ENCODE measurements at places on chromosomes 4 and X. TPM values are rescaled to one million over a fixed set of nuclear protein-coding genes. Genes with fewer than 3 reads are reported as not detected.

GRCh38 chr4:168667376-168667775 is 170.5 kb downstream of the PALLD start:
- DNase-seq, result no peak
- no peak overlapping the region for H3K27ac ChIP-seq
- H3K4me3 ChIP-seq, result no peak overlapping the region
- H3K4me1 ChIP-seq, result peaks cover 4% of the 10 kb centered on the region

- H3K4me3 ChIP-seq, result no peak overlapping the region
- H3K27me3 ChIP-seq, result no peaks in the 10 kb centered on the region
- H3K36me3 ChIP-seq, result no peaks in the 10 kb centered on the region
Observed at GRCh38 chrX:118239178-118239870, 106.6 kb upstream of the WDR44 start.

DNA sequence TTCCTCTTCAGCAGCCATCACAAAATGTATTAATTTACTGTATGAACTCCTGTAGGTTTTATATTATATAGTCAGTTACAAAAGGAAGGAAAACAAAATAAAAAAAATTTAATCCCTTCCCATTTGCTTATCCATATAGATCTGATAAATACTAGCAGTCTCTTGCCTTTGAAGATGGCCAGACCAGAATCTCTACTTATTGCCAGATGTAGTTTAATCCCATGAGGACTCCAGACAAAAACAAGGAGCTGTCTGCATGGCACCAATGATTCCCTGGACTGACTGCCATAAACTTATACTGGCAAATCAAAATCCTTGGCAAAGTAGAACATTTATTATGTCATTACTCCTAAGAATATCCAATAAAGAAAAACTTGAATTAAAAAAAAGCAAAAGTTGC is 223.3 kb upstream of the MAB21L2 start:
- no peaks in the 10 kb centered on the region for H3K36me3 ChIP-seq
- H3K27me3 ChIP-seq, result no peaks in the 10 kb centered on the region
- no peak for DNase-seq
- no peak overlapping the region for H3K27ac ChIP-seq

DNA sequence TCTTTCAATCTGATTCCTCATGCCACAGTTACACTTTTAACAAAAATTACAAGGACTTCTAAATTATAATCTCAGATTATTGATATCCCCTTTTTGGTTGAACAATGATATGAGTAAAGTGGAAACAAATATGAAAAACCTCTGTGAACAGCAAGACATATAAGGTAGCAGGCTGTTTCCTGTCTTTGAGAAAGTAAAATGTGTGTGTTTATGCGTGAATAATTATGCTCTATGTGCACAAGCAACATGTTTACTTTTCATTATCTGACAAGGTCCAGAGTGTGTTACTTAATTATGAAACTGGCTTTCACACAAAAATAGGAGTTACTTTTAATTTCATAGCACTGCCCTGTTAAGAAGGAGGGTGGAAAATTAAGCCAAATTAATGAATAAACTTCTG is 43.1 kb downstream of the DDIT4L start:
- no peak overlapping the region for H3K27ac ChIP-seq
- no peaks in the 10 kb centered on the region for H3K27me3 ChIP-seq
- DNase-seq, result no peak
- no peaks in the 10 kb centered on the region for H3K36me3 ChIP-seq
- no peaks in the 10 kb centered on the region for H3K4me1 ChIP-seq

DNA sequence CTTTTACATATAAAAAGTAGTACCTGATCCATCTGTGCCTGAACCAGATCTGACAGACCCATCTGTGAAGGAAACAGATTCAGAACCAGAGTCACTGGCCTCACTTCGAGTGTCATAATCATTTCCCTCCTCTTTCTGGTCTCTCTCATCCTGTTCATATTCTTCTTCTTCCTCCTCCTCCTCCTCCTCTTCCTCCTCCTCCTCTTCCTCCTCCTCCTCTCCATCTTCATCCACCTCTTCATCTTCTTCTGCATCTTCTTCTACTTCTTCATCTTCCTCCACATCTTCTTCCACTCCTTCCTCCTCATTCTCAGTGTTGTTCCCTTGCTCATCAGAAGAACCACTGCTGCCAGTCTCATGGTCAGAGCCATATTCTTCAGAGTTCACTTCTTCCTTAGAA is 12.9 kb downstream of the YTHDC1 start:
- peaks cover 38% of the 10 kb centered on the region for H3K36me3 ChIP-seq
- no peak overlapping the region for H3K4me3 ChIP-seq
- no peak overlapping the region for H3K27ac ChIP-seq

DNA sequence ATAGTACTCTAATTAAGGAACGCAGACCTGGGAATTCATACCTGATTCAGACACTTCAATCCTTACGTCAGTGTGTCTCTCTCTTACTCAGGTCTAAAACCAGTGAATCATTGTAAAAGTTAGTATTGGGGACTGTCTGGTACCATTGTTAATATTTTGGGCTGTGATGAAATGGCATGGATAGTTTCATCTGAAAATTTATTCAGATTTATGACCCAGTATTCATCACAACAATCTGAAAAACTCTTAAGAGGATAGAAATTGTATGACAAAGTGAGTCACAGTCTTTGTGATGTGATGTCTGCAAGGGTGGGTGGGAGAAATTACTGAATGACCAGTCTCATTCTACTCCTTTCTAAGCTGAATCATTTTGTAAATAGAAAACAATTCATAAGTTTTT is 10.3 kb downstream of the FGF2 start:
- no peaks in the 10 kb centered on the region for H3K36me3 ChIP-seq
- H3K27ac ChIP-seq, result no peak overlapping the region
- no peak for DNase-seq

Gene ATP10D
- total RNA-seq, result 22.1 TPM

Gene FRMD7
- not detected for total RNA-seq

DNA sequence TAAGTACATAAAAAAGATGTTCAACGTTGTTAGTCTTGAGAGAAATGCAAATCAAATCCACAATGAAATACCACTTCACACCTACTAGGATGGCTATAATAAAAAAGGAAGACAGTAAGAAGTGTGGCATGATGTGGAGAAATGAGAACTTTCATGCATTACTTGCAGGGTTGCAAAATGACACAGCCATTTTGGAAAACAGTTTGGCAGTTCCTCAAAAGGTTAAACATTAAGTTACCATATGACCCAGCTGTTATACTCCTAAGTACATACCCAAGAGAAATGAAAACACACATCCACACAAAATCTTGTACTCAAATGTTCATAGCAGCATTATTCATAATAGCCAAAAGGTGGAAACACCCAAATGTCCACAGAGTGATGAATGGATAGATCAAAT is 25.8 kb upstream of the LIMCH1 start:
- no peak overlapping the region for H3K27ac ChIP-seq
- no peak overlapping the region for H3K4me3 ChIP-seq
- no peak for DNase-seq

DNA sequence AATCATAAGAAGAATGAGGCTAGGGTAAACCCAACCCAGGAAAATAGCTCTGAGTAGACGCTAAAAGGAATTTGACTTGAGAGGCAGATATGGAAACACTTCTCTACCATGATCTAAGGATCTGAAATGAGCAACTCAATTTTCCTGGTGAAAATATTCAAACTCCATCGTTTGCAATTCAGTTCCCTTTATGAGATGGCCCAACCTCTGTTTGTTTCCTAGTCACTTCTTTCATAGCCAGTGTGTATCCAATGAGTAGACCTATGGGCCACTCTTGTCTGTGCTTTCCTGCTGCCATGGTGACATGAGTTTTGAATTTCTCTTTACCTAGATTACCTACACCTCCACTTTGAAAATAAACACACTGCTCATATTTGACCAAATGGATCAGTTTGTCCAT is 176.2 kb upstream of the GPRIN3 start:
- H3K36me3 ChIP-seq, result no peaks in the 10 kb centered on the region
- no peak overlapping the region for H3K27ac ChIP-seq
- H3K4me3 ChIP-seq, result no peak overlapping the region
- H3K27me3 ChIP-seq, result no peaks in the 10 kb centered on the region
- no peaks in the 10 kb centered on the region for H3K4me1 ChIP-seq

GRCh38 chr4:60757986-60758680 is 442.0 kb upstream of the ADGRL3 start:
- no peaks in the 10 kb centered on the region for H3K4me1 ChIP-seq
- H3K27me3 ChIP-seq, result no peaks in the 10 kb centered on the region
- no peak overlapping the region for H3K4me3 ChIP-seq
- no peak overlapping the region for H3K27ac ChIP-seq
- DNase-seq, result no peak

Gene CXCL9
- 0.21 TPM for total RNA-seq
